Lower lobe of right lung (tissue), 2 donors: ENCODE measurements at places on chromosomes 4 and X. TPM values are rescaled to one million over a fixed set of nuclear protein-coding genes. Genes with fewer than 3 reads are reported as not detected.
A peak's percentile ranks its signal among the peaks of the same experiment; 100 is the strongest.

CT47B1 gene
- total RNA-seq: not detected

MAGEA10 gene
- total RNA-seq: not detected

DNA sequence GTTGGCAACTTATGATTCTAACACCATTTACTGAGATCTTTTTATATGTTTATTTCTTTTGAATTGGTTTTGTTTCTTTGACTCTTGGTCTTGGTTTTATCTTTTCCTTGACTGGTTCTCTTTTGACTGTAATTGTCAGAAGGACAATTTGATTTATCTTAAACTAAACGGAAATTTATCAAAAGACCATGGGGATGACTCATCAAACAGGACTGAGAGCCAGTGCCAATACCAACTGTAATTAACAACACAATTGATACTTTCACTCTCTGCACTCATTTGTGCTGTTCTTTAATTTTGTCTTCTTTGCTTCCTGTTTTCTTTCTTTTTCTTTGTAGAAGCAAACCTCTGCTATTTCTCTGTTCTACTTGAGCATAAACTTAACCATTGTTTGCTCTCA is 776.8 kb downstream of the CCSER1 start:
- no peak overlapping the region for H3K4me3 ChIP-seq
- H3K27me3 ChIP-seq: no peaks in the 10 kb centered on the region
- no peak overlapping the region for H3K27ac ChIP-seq
- no peaks in the 10 kb centered on the region for H3K4me1 ChIP-seq
- no peak for DNase-seq

DNA sequence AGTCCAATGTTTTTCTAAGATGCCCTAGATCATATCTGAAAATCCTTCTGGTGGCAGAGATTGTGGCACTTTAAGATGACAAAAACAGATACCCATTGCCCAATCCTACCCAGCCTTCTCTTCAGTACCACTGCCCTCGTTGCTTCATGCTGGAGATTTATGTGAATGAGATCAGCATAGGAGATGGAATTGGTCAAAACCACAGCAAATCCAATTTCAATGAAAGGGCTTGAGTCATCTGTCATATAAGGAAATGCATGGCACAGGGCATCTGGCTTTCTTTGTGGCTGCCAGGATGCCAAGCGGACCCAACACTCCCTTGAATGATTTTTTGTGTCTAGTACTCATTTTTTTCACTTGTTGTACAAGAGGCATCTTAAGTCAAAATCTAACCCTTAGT is 16.8 kb downstream of the AFF2 start:
- no peak for DNase-seq
- H3K27ac ChIP-seq: no peak overlapping the region
- no peaks in the 10 kb centered on the region for H3K4me1 ChIP-seq
- H3K36me3 ChIP-seq: no peaks in the 10 kb centered on the region
- no peaks in the 10 kb centered on the region for H3K27me3 ChIP-seq

DNA sequence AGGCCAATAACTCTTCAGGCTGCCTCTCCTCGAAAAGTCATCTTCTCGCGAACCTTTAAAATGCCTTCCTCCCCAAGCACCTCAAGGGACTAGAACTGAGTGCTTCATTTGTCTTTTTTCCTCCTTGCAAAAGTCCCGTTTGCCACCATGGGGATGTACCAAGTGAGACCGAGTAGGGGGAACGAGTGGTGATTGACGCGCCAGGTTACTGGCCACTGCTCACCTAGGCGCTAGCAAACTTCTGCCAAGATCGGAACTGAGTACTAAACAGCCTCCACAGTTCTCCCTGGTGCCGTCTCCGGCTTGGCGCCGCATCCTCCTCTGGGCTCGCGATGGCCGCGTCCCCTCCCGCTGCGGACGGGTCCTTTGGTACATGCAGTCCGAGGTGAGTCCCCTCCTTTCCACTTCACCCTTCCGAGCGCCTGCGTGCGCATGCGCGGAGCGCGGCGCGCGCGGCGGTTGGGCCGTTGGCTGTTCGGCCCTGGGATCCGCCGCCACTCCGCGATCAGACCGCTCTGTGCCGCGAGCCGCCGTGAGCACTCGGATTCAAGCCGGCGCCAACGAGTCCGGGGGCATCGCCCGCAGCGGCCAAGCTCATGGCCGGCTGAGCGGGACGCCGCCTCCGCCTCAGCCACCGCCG is at the start of gene CDK16:
Gene CDK16, plus strand, starts transcription at position 402 of the 640 bp plus-strand sequence. CDS start 4,877 bp downstream, outside the sequence.
- no peaks in the 10 kb centered on the region for H3K27me3 ChIP-seq
- peak within 1 kb of the TSS; percentile 98 for H3K27ac ChIP-seq
- H3K4me3 ChIP-seq: peak within 1 kb of the TSS; percentile 66

- no peaks in the 10 kb centered on the region for H3K27me3 ChIP-seq
- no peak overlapping the region for H3K4me3 ChIP-seq
- no peak overlapping the region for H3K27ac ChIP-seq
Observed at GRCh38 chr4:2785613-2786012, 7.3 kb upstream of the SH3BP2 start.

GRCh38 chrX:72470117-72470516 is 102.5 kb downstream of the HDAC8 start:
- H3K4me1 ChIP-seq: no peaks in the 10 kb centered on the region
- H3K27me3 ChIP-seq: no peaks in the 10 kb centered on the region
- no peak for DNase-seq

DNA sequence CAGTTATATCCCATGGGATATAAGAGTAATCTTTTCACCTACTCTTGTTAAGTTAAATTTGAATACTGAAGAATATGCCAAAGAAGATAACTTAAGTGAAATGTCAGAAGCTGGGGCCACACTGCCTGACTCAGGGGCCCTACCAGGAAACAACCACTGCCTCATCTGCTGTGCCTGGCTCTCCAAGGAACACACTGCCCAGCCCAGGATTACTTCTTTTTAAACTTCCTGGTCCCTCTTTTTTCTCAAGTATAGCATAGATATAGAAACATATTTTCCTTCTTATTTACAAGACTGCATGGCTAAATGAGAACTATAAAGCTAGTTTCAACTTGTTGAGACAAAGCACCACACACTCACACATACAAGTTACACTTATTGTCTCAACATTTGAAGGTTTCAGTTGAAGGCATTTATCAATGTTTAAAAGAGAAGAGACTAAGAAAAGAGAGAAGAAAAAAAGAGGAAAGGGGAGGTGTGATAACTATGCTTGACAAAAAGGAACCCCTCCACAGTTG is 45.2 kb downstream of the MAML3 start:
- no peak for DNase-seq
- no peaks in the 10 kb centered on the region for H3K36me3 ChIP-seq
- peaks cover 11% of the 10 kb centered on the region for H3K4me1 ChIP-seq
- no peak overlapping the region for H3K27ac ChIP-seq
- no peaks in the 10 kb centered on the region for H3K27me3 ChIP-seq
- H3K4me3 ChIP-seq: no peak overlapping the region

- no peaks in the 10 kb centered on the region for H3K4me1 ChIP-seq
- no peak overlapping the region for H3K4me3 ChIP-seq
- DNase-seq: no peak
- H3K27me3 ChIP-seq: no peaks in the 10 kb centered on the region
Observed at GRCh38 chr4:15882675-15883086, 55.9 kb downstream of the FGFBP1 start.

GRCh38 chr4:74772783-74773182 is 21.5 kb downstream of the BTC start:
- peaks cover 6% of the 10 kb centered on the region for H3K4me1 ChIP-seq
- H3K27ac ChIP-seq: no peak overlapping the region
- no peaks in the 10 kb centered on the region for H3K36me3 ChIP-seq
- no peak for DNase-seq
- H3K27me3 ChIP-seq: no peaks in the 10 kb centered on the region
- no peak overlapping the region for H3K4me3 ChIP-seq

GRCh38 chr4:25169446-25169845 is 9.2 kb upstream of the SEPSECS start:
- no peaks in the 10 kb centered on the region for H3K36me3 ChIP-seq
- H3K27me3 ChIP-seq: no peaks in the 10 kb centered on the region
- no peak for DNase-seq
- H3K4me3 ChIP-seq: no peak overlapping the region

GRCh38 chrX:25733148-25733547 is 405.0 kb upstream of the MAGEB18 start:
- no peaks in the 10 kb centered on the region for H3K36me3 ChIP-seq
- no peak overlapping the region for H3K27ac ChIP-seq
- H3K4me1 ChIP-seq: no peaks in the 10 kb centered on the region
- no peak for DNase-seq

GRCh38 chrX:47583240-47583861 is 1.1 kb downstream of the TIMP1 start:
- peak overlapping the region; percentile 54 for H3K4me3 ChIP-seq
- H3K4me1 ChIP-seq: peaks cover 19% of the 10 kb centered on the region
- H3K27ac ChIP-seq: no peak overlapping the region
- no peaks in the 10 kb centered on the region for H3K27me3 ChIP-seq
- no peaks in the 10 kb centered on the region for H3K36me3 ChIP-seq

DNA sequence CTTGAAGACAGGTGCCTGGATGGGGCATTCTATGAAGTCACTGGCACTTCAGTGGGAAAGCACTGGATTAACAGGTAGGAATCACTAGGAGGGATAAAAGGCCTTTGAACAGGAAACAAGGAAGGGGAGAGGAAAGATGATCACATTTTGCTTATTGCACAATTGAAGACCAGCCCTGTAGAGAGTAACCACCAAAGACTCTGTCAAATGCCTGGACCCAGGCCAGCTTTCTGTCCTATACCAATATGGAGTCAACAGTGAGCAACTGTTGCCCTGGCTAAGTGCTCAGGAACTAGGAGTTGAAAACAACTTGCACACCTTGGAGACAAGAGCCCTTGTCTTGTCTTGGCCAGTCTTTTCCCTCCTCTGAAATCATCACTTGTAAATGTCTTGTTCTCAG is 14.1 kb upstream of the RTL3 start:
- DNase-seq: no peak
- H3K4me3 ChIP-seq: no peak overlapping the region

DNA sequence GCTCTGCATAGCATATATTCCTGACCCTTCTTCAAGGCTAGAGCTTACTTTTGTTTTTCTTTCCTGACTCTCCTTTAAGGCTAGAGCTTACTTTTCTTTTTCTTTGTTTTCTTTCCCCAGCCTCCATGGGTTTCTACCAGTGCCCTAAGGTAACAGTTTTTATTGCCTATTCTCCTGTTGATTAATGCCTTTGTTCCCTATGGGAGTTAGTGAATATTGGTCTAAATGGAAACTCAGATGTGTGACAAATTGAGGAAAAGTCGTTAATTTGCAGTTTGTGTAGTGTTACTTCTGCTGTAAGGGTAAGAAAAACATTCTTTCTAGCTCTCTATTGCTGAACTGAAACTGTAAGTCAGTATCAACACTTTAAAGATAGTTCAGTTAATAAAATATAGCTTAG is 358.7 kb downstream of the IL15 start:
- H3K27me3 ChIP-seq: no peaks in the 10 kb centered on the region
- H3K4me1 ChIP-seq: no peaks in the 10 kb centered on the region
- DNase-seq: no peak
- no peak overlapping the region for H3K4me3 ChIP-seq
- H3K36me3 ChIP-seq: no peaks in the 10 kb centered on the region

DNA sequence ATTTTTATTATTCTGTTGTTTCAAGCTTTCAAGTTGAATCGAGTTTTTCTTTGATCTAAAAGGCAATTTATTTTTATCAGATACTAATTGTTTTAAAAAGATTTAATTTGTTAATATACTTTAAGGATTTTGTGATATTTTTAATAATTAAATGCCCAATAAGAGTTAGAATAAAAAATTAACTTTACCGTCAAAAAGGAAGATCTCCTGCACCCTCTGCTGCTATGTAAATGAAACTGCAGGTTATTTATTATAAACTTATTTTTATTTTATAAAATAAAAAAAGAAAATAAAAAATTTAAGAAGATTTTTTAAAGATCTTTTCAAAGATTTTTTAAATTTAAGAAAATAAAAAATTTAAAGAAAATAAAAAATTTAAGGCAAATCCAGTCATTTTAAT is 166.1 kb downstream of the CCSER1 start:
- H3K4me1 ChIP-seq: no peaks in the 10 kb centered on the region
- no peak for DNase-seq
- H3K36me3 ChIP-seq: no peaks in the 10 kb centered on the region
- no peak overlapping the region for H3K4me3 ChIP-seq

DNA sequence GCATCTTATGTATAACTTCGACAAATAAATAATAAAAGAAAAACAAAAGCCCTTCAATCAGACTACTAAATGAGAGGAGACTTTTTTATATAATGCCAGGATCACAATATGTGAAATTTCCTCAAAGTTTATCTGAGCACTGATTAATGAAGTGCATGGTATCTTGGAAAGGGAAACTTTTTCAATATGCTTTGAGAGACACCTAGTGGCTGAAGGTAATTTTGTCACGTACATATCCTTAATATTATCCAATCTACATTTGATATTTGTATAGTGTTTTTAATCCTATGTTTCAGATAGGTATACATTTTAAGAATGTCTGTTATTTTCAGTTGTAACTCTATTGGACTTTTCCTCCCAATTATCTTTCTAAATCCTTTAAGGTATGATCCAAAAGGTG is 146.8 kb downstream of the KLHL4 start:
- H3K36me3 ChIP-seq: no peaks in the 10 kb centered on the region
- H3K27me3 ChIP-seq: no peaks in the 10 kb centered on the region
- H3K4me3 ChIP-seq: no peak overlapping the region
- no peak for DNase-seq
- H3K4me1 ChIP-seq: no peaks in the 10 kb centered on the region

DNA sequence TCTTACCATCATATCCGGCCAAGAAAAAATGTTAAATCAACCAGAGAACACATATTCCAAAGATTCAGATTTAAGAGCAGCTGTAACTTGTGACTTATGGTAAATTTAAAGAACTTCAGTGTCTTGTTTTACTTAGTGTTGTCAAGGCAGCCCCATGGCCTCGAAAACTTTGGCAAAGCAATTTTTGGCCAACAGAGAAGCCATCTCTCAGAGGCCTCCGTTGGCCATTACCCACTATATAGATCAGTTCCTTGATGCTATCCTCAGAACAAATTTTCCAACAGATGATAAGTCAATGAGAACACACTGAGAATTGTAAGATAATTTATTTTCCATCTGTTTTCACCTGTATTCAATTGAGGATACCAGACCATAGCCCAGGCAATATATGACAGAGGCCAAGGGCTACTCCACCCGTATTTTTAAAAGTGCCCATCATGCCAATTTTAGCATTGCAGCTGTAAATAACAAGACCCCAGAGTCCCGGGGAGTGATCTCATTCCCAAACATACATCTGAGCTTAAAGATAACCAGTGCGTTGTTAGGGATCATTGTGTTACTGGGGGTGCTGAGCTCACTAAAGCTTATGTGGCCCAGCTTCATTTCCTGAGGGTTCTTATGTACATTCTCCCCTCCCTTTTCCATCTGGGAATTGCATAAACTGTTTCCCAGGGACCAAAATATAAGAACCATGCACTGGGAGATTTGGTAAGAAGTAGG is 50.0 kb upstream of the PDHA1 start:
- H3K27ac ChIP-seq: no peak overlapping the region
- H3K4me3 ChIP-seq: no peak overlapping the region
- H3K36me3 ChIP-seq: no peaks in the 10 kb centered on the region
